ENCODE measurements at places on chromosomes 1 and 21.

GRCh38 chr1:154478639-154479038, 23.4 kb upstream of the TDRD10 start:
- peak; percentile 52 for DNase-seq

- DNase-seq, result peak; percentile 44
Observed at GRCh38 chr21:36076878-36077655, 7.2 kb downstream of the CBR1 start.

- no peak for DNase-seq
Observed at GRCh38 chr1:181089017-181089675, 646 bp downstream of the IER5 start.

- DNase-seq, result peak; percentile 18
Observed at GRCh38 chr21:26055841-26056264, 114.7 kb downstream of the APP start.

DNA sequence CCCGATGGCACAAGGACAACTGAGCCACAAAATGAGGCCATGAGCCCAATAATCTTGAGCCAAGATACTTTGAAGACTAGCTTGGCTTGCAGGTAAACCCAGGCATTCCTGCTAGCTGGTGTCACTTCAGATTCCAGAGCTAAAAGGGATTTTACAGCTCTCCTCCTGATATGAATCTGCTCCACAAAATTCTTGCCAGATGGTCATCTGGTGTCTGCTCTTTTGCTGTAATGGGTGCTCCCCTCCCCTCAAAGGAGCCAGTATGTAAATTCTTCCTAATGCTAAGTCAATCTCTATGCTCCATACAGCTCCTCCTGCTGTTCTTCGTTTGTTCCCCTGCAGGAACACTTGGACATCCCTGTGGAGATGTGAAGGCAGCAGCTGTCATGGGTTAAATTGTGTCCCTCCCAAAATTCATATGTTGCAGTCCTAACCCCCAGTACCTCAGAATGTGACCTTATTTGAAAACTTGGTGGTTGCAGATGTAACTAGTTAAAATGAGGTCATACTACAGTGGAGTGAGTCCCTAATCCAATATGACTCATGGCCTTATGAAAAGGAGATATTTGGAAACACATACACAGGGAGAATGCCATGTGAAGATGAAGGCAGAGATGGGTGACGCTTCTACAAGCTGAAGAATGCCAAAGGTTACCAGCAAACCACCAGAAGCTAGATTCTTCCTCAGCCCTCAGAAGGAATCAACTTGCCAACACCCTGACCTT, 180.6 kb upstream of the PALMD start:
- no peak for DNase-seq

DNA sequence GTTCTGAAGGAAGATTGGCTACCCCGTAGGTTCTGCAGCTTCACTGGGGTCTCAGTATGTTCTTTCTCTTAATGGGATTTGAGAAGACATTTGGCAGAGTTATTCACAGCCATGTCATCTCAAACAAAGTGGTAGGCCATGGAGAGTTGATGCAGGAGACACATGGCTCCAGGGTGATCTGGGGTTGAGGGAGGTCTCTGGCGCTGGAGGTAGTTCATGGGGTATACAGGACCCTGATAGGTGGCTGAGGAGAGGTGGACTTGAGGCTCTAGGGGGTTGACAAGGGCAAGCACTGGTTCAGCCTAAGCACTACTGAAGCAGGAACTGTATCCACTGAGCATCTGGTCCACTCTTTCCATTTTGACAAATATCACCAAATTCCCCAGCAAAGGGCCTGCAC, 100.4 kb downstream of the C1orf94 start:
- no peak for DNase-seq

GRCh38 chr1:22878626-22879025, 94.0 kb downstream of the LACTBL1 start:
- DNase-seq, result no peak

GRCh38 chr1:104991702-104992101, 1242.0 kb downstream of the AMY1C start:
- DNase-seq, result no peak
